ENCODE measurements at places on chromosomes 7 and 10. TPM values are rescaled to one million over a fixed set of nuclear protein-coding genes. Genes with fewer than 3 reads are reported as not detected.

Gene CALCR
- total RNA-seq, result 0.80 TPM

DNA sequence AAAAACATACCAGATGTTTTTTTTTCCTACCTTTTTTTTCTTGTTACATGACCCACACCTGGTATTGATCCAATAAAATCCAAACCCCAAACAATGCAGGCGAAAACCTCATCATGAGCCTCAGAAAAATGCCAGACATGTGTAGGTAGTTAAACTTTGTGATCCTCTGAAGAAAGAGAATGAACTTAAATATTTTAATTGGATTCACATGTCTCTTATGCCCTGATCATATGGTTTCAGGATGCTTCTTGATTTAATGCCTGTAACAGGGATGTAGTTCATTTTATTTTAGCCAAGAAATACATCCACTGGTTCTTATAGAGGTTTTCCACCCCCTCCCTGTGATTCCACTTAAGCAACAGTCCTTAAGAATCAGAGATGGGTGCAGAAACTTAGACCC lies 451.6 kb downstream of the TYW1 start:
- no peak for DNase-seq

DNA sequence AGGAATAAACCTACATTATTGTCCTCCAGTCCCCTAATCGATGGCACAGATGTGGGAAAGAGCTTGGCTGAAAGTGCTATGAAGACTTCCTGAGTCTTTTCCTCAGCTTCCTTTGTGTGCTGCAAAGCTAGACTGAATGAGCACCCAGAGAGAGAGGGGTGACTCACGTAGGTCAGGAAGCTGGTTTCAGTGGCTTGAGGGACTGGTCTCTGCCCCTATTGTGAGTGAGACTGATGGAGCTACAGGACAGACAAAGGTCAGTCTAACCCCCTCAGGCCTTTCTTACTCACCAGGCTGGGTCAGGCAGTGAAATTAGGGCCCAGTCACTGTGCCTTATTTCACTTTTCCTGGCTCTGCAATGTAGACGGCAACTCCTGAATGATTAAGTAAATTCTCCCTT lies 171.1 kb upstream of the GRB10 start:
- no peak for DNase-seq

DNA sequence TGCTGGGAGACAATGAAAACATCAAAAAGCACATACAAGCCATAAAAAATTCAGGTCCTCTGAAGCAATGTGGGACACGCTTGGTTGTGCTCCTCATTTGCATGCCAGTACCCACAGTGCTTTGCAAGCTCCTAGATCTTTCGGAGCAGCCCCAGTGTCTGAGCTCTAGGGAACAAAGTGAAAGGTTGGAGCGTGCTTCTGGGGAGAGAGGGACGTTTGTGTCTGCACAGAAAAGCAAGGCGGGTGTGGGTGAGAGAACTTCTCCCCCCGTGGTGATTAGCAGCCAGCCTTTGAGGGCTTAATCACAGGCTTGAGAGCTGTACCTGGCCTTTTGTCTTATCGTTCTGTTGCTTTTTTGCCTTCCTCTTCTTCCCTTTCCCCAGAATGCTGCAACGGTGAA lies 76.7 kb upstream of the HABP2 start:
- DNase-seq, result no peak

- DNase-seq, result no peak
Measured at GRCh38 chr10:48495282-48496045, 109.4 kb downstream of the ARHGAP22 start.

- no peak for DNase-seq
Measured at GRCh38 chr7:82235713-82236112, 207.9 kb downstream of the CACNA2D1 start.

All from breast epithelium (tissue), 4 donors.